Pancreas (tissue), 10 donors: ENCODE measurements at places on chromosomes 3 and 15. TPM values are rescaled to one million over a fixed set of nuclear protein-coding genes. Genes with fewer than 3 reads are reported as not detected.

ACKR4 gene
- total RNA-seq: 0.74 TPM

PCSK6 gene
- 3.0 TPM for total RNA-seq

DNA sequence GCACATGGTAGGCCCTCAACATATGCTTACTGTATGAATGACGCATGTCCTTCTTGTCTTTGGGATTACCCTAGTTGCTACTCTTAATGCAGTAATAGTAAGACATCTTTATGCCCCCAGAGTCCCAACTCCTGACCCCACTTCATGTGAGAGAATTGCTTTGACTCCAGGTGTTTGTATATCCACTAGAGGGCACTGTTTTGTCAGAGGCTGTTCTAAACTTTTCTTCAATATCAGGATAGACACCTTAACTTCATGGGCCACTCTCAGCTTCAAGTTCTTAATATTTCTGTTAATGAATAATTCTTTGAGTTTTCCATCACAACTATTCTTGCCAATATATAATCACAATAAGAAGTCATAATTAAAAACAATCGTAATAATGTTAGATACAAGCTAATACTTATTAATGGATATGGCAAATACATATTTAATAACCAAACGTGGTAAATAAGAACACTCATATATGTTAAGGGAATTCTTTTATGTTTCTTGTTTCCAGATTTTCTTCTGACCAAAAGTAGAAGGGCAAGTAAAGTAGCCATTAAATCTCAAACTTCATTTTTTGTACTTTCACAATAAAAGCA is 337.2 kb upstream of the DNAJC19 start:
- no peak overlapping the region for H3K4me3 ChIP-seq
- no peaks in the 10 kb centered on the region for H3K27me3 ChIP-seq
- no peak overlapping the region for H3K27ac ChIP-seq
- H3K36me3 ChIP-seq: no peaks in the 10 kb centered on the region

- H3K4me1 ChIP-seq: no peaks in the 10 kb centered on the region
- no peaks in the 10 kb centered on the region for H3K36me3 ChIP-seq
- no peak overlapping the region for H3K27ac ChIP-seq
- H3K27me3 ChIP-seq: no peaks in the 10 kb centered on the region
- no peak for DNase-seq
Observed at GRCh38 chr3:94822298-94822697, 759.4 kb downstream of the NSUN3 start.

DNA sequence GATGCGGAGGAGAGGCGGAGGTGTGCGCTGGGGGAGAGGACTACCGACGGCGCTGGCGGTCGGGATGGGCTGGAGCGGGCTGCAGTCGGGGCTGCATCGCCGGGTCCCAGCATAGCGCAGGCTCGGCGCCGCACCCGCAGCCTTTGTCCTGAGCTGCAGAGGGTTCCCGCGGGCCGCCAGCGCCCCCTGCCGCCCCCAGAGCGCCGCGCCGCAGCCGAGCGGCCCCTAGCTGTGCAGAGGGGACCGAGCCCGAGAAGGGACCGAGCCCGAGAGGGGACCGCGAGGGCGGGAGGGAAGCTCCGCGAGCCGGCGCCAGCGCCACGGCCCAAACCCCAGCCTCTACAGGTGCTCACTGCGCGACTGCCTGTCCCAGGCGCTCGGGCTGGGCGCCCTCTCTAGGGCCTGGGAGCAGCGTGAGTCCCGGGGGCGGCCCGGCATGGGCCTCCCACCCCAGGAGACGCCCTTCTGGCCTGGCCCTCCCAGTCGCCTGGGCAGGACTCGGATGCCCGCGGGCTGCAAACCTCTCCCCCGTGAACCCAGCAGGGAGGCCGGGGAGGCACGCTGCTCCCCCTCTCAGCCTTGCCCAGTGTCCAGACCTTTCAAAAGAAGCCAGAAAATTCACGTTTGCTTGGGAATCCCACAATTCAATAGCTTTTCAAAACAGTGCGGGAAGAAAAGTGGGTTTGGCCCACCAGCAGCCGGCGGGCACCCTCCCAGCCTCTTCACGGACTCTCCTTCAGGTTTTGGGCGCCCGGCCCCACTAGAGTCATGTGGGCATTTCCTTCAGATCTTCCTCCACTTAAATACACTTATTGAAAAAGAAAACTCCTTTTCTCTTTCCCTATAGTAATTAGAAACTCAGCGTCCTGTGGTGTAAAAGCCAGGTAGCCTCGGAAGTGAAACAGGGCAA is 134.7 kb downstream of the TPRA1 start:
- H3K27ac ChIP-seq: no peak overlapping the region
- no peaks in the 10 kb centered on the region for H3K27me3 ChIP-seq
- H3K4me1 ChIP-seq: no peaks in the 10 kb centered on the region
- no peak overlapping the region for H3K4me3 ChIP-seq

ELP6 gene
- 12.8 TPM for total RNA-seq

PLXNA1 gene
- 8.6 TPM for total RNA-seq

- H3K36me3 ChIP-seq: no peaks in the 10 kb centered on the region
- no peak for DNase-seq
- no peak overlapping the region for H3K4me3 ChIP-seq
- H3K4me1 ChIP-seq: no peaks in the 10 kb centered on the region
Observed at GRCh38 chr15:78193731-78194567, 40.4 kb downstream of the ACSBG1 start.

- H3K4me1 ChIP-seq: no peaks in the 10 kb centered on the region
- H3K27ac ChIP-seq: no peak overlapping the region
- H3K4me3 ChIP-seq: no peak overlapping the region
- H3K36me3 ChIP-seq: no peaks in the 10 kb centered on the region
Observed at GRCh38 chr15:56794553-56795329, 61.4 kb upstream of the ZNF280D start.

DNA sequence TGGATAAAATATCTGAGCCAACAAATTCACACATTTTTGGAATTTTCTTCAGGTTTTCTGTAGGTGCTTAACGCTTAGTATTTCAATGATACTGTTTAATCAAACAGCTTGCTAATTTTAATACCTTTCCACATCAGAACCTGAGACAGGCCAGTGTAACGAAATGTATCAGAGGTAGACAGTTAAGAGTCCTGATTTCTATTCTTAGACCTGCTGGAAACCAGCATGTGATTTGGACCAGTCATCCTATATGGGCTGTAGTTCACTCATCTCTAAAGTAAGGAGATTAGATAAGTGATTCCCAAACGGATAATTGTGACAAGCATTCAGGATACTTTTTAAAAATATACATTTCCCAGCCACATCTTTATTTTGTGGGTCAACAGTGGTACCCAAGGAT is 18.4 kb downstream of the ARL6IP5 start:
- no peaks in the 10 kb centered on the region for H3K4me1 ChIP-seq
- DNase-seq: no peak
- no peaks in the 10 kb centered on the region for H3K36me3 ChIP-seq
- H3K27ac ChIP-seq: no peak overlapping the region
- no peaks in the 10 kb centered on the region for H3K27me3 ChIP-seq
